Stimulated activated CD8-positive, alpha-beta memory T cell treated with anti-CD3 and anti-CD28 coated beads, Interleukin-2, amount 100 ng/mL, for 1 hour (primary cell): ENCODE measurements at places on chromosomes 1 and 21.
A peak's percentile ranks its signal among the peaks of the same experiment; 100 is the strongest.

GRCh38 chr1:166695115-166695514 lies 144.2 kb upstream of the POGK start:
- DNase-seq = no peak

GRCh38 chr1:213135572-213135971 lies 84.5 kb downstream of the RPS6KC1 start:
- no peak for DNase-seq

DNA sequence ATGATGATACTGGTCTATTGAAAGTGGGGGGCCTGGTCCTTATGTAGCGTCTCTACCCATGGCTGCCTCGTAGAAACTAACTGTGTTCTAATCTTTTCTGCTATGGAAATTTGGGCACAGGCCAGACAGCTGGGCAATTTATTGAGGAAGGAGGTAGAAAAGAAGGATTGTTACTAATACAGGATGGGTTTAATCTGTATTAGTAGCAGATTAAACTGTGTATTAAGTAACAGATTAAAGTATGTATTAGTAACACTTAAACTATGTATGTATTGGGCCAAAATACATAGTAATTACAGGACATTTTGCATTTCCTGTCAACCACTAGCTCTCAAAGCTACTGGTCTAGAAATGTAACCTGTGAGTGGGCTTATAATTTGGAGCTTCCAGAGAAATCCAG lies 142.0 kb downstream of the MAST2 start:
- no peak for DNase-seq

DNA sequence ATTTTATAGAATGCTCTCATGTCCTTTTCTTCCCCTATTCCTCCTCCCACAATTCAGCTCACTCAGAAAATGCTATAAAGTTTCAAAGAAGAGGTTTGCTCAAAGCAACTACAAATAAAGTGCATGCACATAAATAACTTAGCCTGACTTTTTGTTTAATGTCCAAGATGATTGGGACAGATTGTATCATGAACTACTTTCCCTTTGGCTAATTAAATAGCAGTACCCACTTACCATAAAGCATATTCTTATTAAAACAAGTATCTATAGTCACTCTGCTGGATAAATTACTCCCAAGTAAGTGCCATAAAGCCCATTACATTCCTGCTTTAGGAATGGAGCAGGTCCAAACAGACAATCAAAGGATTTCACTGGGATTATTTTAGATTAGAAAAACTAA lies 576.0 kb downstream of the LMO4 start:
- no peak for DNase-seq

GRCh38 chr1:81029266-81029665 lies 771.5 kb upstream of the ADGRL2 start:
- no peak for DNase-seq

- no peak for DNase-seq
Observed at GRCh38 chr1:17065666-17066065, 11.8 kb upstream of the SDHB start.

DNA sequence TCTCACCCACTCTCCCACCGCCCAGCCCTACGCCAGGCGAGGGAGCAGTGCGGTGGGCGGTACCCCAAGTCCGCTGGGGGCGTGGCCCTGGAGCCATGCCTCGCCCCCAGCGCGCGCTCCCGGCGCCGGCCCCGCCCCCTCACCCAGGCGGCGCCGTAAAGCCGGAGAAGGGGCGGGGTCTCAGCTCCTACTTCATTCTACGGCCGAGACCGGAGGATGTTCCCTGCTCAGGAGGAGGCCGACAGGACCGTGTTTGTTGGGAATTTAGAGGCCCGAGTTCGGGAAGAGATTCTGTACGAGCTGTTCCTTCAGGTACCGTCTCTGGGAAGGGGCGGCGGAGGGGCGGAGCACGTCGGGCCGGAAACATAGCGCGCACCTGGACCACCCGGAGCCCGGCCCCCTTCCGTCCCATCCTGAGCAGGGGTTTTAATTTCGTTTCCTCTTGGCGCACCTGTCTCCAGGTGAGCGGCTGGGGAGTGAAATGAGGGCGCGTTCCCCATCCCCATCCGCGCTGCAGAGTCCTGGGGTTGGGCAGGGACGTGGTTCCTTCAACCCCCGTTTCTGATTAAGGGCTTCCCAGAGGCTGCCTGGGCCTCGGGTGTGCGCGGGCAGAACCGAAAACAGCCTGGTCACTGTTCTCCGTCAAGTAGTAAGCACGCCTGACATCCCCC lies at the start of gene RBM11:
Gene RBM11, plus strand, starts transcription at position 187 of the 671 bp plus-strand sequence. Its CDS starts 30 bp downstream, at position 217.
- DNase-seq = peak; percentile 48

GRCh38 chr21:45019887-45020537 lies 54.4 kb upstream of the ADARB1 start:
- no peak for DNase-seq

DNA sequence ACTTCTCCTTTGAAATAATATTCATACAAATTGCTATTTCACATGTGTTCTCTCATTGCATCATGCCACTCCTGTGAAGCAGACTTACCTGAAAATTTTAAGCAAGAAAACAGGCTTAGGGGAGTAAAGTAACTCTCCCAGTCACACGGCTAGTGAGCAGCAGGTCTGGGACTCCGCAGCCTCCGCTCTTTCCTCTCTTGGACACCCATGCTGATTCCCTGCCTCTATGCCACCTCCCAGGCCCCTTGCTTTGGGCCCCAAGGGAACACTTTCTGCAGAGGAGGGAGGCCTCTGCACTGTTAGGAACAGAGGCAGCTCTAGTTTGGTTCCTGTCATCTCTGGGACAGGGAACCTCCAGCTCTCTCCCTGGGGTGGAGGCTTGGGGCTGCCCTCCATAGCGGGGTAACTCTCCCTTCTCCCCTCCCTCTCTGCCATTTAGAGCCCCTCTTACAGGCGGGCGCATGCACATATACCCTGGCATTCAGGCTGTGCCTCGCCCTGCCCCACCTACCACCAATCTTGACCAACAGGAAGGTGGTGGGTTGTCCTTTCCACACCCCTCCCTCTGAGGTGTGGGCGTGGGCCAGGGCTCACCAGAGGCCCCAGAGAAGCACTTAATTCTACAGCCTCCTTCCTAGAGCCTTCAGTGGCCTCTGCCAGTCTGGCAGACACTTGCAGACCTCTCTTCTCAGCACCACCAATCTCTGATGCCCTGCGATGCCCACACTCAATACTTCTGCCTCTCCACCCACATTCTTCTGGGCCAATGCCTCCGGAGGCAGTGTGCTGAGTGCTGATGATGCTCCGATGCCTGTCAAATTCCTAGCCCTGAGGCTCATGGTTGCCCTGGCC lies at the start of gene RXFP4:
Gene RXFP4, plus strand, starts transcription at position 646 of the 852 bp plus-strand sequence. Its CDS starts 72 bp downstream, at position 718.
- DNase-seq = no peak

GRCh38 chr1:77940921-77941570 lies 37.8 kb downstream of the FUBP1 start:
- DNase-seq = no peak

DNA sequence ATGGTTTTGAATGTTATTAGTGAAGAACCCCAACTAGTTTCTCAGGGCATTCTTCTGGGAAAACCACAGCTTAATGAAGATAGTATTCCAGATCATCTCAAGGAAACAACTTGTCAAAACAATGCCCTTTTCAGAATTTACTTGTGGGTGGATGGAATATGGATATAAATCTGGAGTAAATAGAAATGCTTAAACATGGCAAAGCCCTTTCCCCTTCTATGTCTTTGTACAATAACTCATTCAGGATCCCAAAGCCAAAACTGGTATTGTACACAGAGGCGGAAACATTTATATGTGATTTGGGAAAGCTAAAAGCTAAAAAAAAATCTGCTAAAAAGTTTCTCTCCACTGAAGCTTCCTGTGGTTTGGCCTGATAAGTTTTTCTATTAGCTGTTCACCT lies 55.5 kb upstream of the RGS5 start:
- DNase-seq = no peak

GRCh38 chr1:166176416-166176815 lies 9.6 kb upstream of the FAM78B start:
- no peak for DNase-seq

DNA sequence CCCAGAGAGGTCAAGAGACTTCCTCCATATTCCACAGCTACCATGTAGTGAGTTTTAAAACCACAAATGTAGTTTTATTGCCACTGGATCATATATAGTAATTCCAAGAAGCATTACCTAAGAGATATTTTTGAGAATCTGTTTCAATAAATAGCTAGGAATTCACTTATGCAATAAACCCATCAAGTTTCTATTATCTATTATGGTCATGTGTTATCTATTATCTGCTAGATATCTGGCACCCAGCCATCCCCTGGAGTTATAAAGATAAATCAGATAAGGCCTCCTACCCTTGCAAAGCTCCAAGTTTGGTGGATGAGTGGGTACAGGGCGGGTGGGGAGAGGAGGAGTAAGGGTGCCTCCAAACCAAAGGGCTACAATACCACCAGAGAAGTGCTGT lies 10.3 kb upstream of the VWA5B1 start:
- no peak for DNase-seq

DNA sequence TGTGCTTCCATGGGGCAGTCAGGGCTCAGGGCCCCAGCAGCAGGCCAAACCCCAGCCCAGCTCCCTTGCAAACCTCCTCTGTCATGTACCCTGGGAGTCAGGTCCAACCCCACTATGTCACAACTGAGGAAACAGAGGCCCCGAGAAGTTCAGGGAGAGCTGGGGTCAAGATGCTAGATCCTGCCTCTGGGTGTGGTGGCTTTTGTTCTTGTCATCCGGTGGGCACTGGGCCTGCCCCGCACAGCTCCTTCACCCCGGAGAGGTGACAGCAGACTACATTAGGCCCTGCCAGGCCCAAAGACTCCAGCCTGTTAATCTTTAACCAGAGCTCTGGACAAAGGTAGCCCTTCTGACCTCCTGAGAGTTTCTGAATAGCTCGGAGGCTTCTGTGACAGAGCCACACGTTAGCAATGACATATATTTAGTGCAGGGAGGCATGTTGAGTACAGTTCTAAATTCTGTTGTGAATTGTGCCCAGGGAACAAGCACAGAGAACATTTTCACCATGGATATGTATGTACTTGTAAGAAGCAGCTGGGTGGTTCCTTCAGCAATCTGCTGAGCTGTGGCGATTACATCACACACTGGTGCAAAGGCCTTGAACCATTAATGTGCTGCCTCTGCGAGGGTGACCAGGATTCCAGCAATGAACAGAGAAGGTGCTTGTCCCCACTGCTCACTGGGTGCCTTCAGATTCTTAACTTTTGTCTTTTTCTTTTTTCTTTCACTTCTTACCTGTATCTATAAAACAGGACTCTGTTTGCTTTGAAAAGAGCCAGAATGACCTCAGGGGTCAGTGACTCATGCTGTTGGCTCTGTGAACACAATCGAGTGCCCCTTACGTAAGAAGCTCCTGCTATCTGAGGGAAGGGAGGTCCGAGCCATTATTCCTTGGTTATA lies 102.8 kb downstream of the RHOU start:
- DNase-seq = no peak

DNA sequence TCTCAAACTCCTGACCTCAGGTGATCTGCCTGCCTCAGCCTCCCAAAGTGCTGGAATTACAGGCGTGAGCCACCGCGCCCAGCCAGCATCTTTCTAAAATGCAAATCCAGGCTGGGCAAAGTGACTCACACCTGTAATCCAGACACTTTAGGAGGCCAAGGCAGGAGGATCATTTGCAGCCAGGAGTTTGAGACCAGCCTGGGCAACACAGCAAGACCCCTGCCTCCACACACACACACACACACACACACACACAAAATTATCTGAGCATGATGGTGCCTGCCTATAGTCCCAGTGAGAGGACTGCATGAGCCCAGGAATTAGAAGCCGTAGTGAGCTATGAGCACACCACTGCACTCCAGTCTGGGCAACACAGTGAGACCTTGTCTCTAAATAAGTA lies 16.8 kb upstream of the PABPC4 start:
- no peak for DNase-seq

- DNase-seq = no peak
Observed at GRCh38 chr1:151133018-151133806, 13.2 kb downstream of the SEMA6C start.

DNA sequence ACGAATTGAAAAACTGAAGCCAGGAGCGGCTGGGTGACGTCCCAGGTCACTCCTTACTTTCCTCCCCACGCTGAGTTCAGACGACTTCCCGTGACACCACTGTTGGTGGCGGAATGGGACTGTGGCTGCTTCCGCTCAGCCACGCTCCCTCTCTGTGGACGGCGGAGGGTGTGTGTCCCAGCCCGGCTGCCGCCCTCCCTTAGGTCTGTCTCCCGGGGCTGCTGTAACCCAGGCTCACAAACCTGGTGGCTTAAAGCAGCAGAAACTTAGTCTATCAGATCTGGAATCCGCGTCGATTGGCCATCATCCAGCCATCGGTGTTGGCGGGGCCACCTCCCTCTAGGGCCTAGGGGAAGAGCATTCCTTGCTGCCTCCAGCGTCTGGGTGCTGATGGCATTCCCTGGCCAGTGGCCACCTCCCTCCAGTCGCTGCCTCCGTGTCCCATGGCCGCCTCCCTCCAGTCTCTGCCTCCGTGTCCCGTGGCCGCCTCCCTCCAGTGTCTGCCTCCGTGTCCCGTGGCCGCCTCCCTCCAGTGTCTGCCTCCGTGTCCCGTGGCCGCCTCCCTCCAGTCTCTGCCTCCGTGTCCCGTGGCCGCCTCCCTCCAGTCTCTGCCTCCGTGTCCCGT lies 17.5 kb downstream of the TRPM2 start:
- DNase-seq = no peak

DNA sequence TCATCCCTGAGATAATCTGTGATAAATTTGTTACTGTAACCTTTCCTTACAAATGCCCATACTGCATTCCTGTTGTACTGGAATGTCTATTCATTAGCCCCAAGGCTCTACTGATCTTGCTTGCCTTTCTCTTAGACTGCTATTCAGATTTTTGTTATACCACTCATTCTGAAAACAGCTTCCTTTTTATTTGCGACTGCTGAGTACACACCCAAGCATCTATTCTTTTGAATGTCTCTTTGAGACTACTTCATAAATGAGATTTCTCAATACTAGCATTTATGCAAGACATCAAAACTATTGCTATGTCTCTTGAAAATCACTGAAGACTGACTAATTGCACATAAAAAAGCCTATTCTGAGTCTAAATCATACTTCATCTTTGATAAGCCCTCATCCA lies 38.6 kb downstream of the DENND1B start:
- no peak for DNase-seq

DNA sequence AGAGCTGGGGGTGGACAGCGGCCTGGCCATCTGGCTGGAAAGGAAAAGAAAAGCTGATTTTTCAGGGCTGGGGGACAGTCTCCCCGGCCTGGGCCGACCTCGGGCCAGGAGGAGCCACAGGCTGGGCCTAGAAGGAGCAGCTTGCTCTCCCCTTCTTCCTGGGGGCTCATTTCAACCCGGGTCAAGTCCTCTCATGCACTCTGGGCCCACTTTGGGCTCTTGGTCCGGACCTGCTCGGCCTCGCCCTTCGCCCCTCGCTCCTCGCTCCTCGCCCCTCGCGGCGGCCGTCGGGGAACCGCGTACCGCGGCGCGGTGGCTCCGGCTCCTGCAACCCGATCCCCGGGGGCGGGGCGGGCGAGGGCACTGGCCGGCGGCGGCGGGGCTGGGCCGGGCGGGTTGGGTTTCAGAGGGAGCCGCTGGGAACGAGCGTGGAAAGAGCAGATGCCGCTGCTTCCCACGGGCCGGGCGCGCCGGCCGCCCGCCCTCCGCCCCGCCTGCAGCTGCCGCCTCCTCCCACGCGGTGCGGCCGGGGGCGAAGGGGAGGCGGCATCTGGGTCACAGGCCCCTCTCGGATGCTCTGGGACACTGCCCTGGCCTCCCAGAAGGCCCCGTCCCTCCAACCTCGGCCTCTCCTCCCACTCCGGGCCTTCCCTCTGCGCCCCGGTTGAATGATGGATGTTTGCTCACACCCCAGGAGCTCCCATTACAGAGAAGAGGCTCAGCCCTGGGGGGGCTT lies 6.6 kb downstream of the HEYL start:
- DNase-seq = no peak
